Spleen (tissue), 13 donors: ENCODE measurements at places on chromosomes 11 and 22. TPM values are rescaled to one million over a fixed set of nuclear protein-coding genes. Genes with fewer than 3 reads are reported as not detected.

DNA sequence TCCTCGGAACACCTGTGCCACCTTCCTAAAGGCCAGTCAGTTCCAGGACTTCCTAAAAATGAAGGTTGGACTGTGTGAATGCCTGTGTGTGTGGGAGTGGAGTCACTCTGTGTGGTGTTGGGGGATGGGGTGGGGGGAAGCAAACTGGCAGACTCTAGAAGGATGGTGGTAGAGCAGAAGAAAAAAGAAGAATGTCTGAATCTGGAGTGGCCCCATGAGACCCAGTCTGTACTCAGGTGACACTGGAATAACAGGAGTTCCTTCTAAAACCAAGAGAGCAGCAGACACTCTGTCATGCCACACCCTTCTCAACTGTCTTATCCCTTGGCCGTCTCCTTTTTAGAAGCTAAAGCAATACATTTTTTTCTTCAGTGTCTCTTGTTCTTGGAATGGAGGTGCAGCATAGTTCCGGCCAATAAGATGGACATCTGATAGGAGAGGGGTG lies 82.9 kb downstream of the MAML2 start:
- DNase-seq: no peak

The TBX1 gene
- polyA plus RNA-seq: 0.61 TPM

DNA sequence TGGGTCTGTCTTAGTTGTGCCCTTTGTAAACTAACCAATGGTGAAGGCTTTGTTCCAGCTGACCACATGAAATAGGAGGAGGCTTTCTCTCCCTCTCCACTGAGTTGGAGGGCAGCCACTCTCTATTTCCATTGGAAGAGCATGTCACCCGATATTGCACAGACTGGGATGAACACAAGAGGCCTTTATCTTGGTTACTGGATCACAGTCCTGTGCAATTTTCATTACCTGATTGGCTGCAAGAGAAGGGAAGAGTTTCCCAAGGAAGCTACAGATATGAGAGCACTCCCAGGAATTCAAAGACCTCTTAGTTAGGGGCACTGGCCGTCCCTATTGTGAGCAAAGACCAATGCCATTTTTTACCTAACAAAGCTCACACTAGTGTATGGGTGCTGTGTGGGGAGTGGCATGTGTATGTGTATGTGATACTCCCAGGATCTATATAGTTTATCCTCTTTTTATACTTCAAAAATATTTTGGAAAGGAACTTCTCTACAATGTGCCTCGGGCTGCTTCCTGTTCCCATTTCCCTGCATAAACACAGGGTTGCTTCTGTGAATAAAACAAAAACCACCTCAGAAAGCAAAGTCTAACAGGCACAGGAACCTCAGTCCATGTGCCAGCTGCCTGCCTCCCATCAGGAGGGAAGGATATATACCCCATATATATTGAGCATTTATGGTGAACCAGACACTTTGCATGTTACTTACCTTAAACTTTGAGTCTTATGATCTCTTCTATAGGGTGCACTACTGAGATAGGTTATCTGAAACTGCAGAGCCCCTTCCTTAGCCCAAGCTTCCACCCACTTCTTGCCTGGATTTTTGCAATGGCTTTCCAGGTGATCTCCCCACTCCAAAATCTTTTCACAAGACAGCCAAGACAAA lies 126.5 kb downstream of the RASSF10 start:
- no peak for DNase-seq

GRCh38 chr11:83601914-83602527 lies 315.9 kb upstream of the CCDC90B start:
- DNase-seq: no peak

The PRDM11 gene
- polyA plus RNA-seq: 4.3 TPM

DNA sequence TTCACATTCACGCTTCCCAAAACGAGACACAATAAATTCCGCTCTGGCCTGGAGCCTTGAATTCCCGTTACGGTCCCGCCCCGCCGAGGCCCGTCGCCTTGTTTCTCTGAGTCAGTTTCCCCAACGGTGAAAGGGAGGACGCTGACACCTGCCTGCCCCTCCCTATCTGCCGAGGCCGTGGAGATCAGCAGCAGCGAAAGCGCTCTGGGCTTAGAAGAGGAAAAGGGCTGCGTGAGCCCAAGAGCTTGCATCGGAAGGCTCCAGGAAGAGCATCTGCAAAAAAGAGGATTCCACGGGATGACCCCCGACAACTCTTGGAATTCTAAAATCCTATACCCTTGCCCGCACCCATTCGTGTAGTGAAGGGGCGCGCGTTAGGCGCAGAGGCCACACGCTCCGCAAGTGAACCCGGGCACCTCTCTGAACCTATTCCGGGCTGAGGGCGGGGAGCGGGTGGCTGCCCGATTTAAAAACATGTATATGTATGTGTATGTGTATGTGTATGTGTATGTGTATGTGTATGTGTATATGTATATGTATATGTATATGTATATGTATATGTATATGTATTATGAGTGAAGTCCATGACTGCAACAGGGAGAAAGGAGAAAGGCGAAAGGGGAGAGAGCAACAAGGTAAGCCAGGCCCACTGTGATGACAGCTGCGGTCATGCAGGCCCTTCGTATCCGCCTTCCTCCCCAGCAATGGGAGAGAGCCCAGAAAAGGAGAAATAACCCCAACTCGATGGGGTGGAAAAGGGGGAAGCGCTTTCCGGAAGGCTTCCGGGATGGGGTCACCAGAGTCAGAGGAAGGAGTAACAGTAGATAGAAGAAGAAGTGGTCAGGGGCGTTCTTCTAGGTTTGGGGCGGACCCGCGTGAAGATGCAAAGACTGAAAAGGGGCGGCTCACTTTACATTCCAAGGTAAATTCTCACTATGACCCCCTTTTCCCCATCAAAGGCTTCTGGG lies 948 bp upstream of the MRTFA start:
- peak; percentile 89 for DNase-seq
